Stimulated activated CD8-positive, alpha-beta memory T cell treated with anti-CD3 and anti-CD28 coated beads, Interleukin-7, amount 100 ng/mL, for 4 hours (primary cell): ENCODE measurements at places on chromosomes 13 and 19.

GRCh38 chr13:86476656-86477055 is 677.4 kb upstream of the SLITRK6 start:
- DNase-seq, result no peak

DNA sequence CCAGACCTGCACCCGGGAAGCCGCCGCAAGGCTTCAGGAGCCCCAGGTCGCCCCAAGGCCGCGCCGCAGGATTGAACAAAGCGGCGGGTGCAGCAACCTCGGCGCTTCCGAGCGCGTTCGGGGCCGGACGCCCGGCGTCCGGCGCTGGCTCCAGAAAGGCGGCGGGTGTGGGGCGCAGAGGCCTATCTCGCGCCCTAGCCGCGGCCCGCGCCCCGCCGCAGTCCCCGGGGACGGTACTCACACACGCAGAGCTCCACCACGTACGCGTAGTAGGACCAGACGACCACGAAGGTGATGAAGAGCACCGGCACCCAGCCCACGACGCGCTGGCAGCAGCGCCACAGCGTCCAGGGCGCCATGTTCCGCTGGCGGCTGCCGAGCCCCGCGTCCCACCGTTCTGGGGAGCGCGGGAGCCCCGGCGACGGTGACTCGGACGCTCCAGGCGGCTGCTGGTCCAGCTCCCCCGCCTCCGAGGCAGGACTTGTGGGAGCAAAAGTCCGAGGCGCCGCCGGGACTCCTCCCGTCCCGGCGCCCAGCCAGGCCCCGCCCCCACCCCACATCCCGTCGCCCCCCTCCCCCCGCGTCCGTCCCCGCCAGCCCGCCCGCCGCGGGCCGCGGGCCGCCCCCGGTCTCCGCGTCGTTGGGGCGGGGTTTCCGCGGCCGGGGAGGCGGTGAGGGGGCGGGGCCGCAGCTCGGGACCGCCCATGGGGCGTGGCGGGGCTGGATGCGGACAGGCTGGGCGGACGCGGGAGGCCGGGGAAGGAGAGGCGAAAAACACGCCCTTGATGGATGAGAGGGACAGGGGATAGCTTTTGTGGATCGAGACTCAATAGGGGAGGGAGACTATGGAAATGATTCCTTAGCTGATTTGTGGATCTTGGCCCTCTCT is at the start of gene ZDHHC20:
Gene ZDHHC20 (minus strand): TSS at position 491 of the 889 bp plus-strand sequence. CDS start 132 bp downstream, at position 359.
- peak; percentile 81 for DNase-seq

DNA sequence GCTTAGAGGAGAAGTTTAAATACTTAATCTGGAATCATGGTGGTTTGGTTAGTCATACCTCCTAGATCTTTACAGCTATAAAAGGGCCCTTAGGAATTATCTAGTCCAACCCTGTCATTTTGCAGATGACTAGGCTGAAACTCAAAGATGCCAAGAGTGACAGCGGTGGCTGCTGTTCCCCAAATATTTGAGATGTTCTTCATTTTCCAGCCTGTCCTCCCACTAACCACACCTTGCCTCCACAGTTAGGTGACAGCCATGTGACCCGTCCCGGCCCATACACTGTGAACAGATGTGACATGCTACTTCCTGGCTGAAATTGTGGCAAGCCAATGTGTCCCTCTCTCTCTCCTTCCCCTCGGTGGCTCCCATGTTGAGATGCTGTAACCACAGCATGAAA is 225.5 kb upstream of the IPO5 start:
- DNase-seq, result no peak

DNA sequence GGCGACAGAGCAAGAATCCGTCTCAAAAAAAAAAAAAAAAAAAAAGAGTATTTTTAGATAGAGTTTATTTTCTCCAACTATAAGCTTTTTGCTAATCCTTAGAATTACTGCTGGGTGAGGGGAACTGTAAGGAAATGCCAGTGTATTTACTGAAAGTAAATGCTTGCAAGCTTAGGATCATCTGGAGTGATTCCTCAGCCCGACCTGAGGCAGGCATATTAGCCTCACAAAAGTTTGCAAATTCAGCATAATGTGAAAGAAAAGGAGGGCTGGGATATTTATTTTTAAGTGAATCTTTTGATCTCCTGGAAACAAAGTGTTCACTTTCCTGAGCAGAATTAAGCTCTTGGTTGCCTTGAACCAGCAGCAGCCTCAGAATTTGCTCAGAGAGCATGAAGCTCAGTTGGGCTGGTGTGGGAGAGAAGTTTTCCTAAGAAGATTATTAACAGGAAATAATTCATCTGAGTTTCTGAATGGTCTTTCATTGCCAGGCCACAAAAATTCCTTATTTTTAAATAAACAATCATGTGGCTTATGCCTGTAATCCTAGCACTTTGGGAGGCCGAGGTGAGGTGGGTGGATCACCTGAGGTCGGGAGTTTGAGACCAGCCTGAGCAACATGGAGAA is 24.7 kb upstream of the SPATA13 start:
- no peak for DNase-seq

GRCh38 chr13:39836038-39836437 is 180.6 kb downstream of the COG6 start:
- DNase-seq, result no peak

DNA sequence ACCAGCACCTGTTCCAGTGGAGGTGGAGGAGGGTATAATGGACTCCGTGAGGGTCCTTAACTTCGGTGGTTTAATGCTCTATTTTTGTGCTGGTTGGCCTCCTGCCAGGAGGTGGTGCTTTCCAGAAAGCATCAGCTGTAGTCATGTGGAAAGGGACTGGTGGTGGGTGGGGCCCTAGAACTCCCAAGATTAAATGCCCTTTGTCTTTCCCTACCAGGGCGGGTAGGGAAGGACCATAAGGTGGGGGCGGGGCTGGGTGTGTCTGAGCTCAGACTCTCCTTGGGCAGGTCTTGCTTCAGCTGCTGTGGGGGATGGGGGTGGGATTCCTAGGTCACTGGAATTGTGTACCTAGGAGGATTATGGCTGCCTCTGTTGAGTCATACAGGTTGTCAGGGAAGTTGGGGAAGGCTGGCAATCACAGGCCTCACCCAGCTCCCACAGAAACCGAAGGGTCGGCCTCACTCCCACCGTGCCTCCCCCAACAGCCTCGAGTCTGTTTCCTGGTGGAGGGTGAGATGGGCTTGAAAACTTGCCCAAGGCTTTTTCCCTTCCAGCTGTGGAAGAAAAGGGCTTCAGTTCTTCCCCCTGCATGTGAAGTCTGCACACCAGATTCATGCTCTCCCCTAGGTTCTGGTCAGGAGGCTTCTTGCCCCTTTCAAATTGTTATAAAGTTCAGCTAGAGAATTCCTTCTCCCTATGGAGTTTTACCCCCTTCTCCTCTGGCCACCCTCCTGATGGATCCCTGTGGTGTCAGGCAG is 60.3 kb upstream of the CLDN10 start:
- DNase-seq, result no peak

- no peak for DNase-seq
Measured at GRCh38 chr13:29934531-29935308, 84.3 kb upstream of the UBL3 start.

GRCh38 chr19:4981681-4981958 is 12.7 kb downstream of the KDM4B start:
- no peak for DNase-seq

DNA sequence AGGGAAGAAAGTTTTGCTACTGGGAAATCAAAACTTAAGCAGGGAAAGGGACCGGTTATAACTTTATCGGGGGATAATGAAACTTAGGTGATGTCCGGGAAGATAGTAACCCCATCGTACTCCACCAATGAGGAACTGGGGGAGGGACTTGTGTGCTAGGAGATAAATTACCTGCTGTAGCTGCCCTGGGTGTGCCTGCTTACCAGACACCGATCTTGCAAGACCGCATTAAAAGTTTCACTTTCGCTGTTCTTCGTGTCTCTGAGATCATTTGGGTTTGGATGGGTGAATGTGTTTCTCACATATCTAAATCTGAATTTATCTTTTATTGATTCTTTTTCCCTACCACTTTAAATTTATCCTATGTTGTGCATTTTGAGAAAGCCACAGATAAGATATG is 381.4 kb downstream of the SLITRK6 start:
- no peak for DNase-seq

- DNase-seq, result peak; percentile 47
Measured at GRCh38 chr13:30607908-30608307, 9.8 kb upstream of the USPL1 start.

DNA sequence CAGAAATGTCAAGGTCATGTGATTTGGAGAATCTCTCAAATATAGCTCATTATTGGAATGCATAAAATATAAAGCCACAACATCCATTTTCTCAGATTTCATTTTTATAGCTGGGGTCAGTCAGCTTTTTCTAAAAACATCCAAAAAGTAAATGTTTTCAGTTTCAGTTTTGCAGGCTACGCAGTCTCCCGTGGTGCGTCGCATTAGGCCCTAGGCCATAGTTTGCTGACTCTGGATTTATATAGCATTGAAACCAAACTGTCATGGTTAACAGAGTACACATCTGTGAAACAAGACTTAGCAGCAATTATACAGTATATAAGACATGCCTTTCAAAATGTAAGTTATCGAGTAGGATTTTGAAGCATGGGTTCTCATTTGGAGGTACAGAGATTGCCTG is 140.0 kb downstream of the IRS2 start:
- DNase-seq, result no peak

DNA sequence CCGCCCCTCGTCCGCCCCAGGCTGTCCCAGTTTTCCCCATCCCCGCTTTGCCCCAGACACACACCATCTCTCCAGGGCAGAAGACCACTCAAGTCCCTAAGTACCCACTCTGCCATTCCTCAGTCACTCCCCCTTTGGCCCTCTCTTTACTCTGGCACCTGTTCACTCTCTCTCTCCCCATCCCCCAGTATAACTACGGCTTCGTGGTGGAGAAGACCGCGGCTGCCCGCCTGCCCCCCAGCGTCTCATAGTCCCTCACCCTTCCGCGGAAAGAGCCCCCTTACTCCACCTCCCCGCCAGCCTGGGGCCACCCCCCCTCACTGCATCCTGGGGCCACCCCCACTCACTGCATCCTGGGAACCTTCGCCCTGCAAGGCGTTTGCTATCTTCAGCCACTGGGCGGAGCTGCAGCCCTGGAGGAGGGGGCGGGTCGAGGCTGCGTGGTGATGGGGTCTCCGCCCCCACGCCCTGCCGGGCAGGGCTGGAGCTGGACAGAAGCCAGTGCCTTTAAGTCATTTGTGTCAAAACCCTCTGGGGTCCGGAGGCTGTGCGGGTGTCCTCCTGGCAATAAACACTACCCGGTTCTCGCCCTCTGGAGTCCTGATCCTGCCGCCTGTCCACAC is 5.0 kb downstream of the MVB12A start:
- DNase-seq, result no peak

GRCh38 chr19:2478278-2478755 is 2.4 kb downstream of the GADD45B start:
- no peak for DNase-seq

GRCh38 chr19:51422053-51422448 is 4.6 kb upstream of the SIGLEC10 start:
- DNase-seq, result peak; percentile 70

DNA sequence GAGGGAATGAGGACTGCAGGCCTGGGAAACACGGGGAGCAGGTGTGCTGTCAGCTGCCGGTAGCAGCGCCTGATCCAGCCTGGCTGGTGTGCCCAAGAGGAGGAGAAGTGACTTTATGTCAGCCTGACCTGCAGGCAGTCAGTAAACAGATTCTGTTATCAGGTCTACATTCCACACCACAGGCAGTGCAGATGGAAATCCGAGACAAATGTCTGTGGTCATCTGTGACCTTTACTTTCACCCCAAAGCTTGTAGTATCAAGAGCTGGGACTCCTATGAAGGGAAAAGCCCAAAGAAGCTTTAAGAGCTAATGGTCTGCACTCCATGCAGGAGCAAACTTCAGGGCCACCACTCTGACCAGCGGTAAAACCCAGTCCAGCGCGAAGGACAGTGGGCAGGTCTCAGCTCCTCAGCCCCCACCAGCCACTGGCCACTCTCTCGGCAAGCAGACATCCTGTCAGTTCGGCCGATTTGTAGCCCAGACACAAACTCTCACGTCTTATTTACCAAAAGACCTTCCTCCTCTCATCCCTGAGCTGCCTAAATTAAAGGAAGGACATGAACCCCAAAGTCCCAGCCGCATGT is 7.7 kb downstream of the EPS15L1 start:
- no peak for DNase-seq

DNA sequence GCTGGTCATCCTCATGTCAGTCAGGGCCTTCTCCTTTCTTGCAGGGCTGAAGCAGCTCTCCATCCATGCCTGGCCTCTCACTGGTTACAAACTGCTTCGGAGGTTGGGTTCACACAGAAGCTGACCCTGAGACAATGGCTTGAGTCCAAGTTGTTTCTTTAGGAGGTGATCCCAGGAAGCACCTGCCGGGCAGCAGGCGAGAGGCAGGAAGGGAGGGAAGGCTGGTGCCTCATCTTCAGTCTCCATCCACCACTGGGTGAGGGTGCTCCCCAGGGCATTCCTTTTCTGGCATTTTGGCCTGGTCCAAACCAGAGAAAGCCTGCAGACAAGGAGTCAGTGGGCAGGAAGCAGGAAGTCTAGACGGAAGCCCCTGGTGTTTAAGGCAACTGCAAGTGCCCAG is 17.6 kb upstream of the SPATA13 start:
- no peak for DNase-seq

GRCh38 chr13:79647533-79647932 is 166.6 kb downstream of the NDFIP2 start:
- no peak for DNase-seq

GRCh38 chr19:34145741-34146202 is 26.5 kb upstream of the LSM14A start:
- DNase-seq, result peak; percentile 26

DNA sequence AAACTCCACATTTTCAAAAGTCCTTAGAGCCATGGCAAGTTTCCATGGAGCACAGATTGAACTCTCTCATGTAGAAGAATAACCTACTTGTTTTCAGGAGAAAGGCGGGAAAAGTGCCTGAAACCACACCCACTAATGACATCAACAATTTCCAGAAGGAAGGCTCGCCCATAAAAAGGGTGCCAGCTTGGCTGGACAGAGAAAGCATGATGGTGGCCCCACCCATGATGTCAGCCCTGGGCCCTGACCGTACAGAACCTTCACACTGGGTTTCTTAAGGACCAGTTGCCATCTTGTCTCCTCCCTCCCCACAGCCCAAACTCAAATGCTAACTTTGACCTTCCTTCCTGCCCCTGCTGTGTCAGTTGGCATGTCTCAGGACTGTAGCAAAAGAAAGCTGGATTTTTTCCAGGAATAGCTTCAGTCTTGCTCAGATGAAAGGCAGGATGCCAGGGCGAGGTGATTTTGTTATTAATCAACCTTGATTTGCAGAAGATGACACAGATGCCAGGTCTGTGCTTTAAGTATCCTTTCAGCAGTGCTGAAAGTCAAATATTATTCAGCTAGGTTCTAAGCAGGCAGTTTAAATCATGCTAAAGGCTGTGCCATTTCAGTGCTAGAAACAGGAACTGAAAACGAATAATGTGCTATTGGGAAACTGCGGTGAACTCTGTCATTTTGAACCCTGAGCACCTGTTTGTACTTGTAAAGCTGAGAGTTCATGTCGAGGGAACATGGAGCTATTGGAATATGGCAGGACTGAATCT is 89.5 kb upstream of the RFC3 start:
- no peak for DNase-seq

- no peak for DNase-seq
Measured at GRCh38 chr13:103525530-103525929, 459.3 kb upstream of the SLC10A2 start.

- no peak for DNase-seq
Measured at GRCh38 chr19:4559569-4559968, at the start of gene SEMA6B. TSS of gene SEMA6B (minus strand) at chr19:4559684. CDS start at chr19:4558457, 1,227 bp downstream.

GRCh38 chr13:96193728-96194310 is 103.9 kb downstream of the HS6ST3 start:
- DNase-seq, result no peak
